ENCODE measurements at places on chromosomes 6 and 20.
A peak's percentile ranks its signal among the peaks of the same experiment; 100 is the strongest.

DNA sequence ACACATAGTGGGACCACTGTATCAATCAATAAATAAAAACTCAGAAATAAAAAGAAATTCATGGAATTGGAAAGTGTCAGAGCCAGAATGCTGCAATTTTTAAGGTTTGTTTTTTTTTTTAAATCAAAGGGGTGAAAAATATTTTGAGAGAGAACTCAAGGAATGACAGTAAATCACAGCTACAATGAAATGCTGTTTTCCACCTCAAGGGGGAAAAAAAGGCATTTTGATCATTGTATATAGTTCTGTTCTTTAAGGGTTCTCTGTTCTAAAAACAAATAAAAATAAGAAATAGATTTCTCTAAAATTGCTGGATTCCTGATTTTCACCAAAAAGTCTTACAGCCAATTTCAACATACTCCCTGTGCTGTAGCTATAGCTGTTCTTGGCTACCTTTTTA lies 24.5 kb downstream of the FAXC start:
- no peak for DNase-seq

DNA sequence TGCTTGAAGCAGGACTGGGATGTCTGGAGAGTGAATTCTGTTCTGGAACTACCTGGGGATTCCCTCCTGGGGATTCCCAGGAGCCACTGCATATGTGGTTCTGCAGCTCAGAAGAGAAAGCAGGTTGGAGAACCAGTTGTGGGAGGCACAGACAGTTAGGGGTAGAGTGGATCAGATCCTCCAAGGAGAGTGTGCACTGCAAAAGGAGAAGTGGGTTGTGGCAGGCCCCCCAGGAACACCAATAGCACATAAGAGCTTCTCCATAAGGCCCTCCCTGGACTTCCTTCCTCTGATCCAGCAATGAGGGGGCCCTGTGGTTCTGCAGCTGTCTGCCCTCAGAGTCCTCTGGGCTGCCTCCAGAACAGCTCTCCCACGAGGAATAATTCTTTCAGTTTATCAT lies 369.2 kb upstream of the CNR1 start:
- DNase-seq = no peak

DNA sequence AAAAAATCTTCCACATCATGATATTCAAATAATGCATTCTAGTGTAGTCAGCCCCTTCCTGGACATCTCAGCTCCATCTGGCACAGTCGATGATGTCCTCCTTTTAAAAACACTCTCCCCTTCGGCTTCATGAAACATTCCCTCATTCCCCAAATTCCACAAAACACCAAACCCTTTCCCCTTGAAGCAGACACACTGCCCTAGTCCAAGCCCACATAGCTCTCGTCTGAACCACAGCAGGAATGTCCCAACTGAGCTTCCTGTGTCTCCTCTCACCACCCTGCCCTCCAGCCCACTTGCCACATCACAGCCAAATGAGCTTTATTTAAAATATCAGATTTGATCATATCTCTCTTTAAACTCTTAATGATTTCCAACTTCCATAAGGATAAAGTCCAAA lies 106.4 kb upstream of the CARMIL1 start:
- DNase-seq = no peak

- DNase-seq = no peak
These were observed 27.0 kb downstream of the MCHR2 start for GRCh38 chr6:99967052-99967451.

GRCh38 chr20:699811-700338 lies 24.3 kb upstream of the SCRT2 start:
- DNase-seq = no peak

GRCh38 chr20:37202267-37202943 lies 23.1 kb upstream of the MROH8 start:
- DNase-seq = peak; percentile 98

- no peak for DNase-seq
These were observed 210.8 kb upstream of the EXOC2 start for GRCh38 chr6:903761-904160.

DNA sequence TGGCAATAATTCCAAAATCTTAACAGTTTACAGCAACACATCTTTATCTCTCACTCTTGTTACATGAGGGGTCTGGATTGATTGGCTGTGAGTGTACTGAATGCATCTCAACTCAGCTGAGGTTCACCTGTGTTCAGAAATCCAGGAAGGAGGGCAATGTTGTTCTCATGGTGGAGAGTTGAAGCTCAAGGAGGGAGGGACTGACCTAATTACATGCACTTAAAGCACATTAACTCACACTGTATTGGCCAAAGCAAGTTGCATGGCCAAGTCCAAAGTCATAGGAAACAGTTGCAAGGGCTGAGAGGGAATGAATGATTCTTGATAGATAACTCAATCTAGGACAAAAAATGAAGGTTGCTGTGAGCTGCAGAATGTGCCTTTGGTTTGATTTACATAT lies 102.2 kb downstream of the DOK5 start:
- no peak for DNase-seq

- no peak for DNase-seq
These were observed 43.0 kb downstream of the TFAP2B start for GRCh38 chr6:50861692-50862091.

GRCh38 chr6:143839196-143839595 lies 3.9 kb upstream of the LTV1 start:
- DNase-seq = no peak

- no peak for DNase-seq
These were observed 9.0 kb upstream of the EXOC2 start for GRCh38 chr6:701700-702479.

DNA sequence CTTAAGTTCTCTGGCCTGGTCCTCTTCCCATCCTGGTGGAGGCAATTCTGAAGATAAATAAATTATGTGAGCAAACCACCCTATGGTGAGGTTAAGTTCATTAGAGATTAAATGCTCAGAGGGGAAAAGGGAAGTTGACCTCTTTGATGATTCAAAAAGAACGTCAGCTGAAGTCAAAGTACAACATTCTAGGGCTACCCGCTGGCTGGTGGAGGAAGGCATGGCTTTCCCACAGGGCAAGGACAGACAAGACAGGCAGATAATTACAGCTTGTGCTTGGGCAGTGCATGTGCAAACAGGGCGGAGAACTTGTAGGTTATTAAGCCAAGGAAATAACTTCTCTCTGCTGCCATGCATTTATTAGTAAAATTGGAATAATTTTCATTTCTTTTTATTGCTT lies 91.0 kb upstream of the SLC24A3 start:
- DNase-seq = no peak

DNA sequence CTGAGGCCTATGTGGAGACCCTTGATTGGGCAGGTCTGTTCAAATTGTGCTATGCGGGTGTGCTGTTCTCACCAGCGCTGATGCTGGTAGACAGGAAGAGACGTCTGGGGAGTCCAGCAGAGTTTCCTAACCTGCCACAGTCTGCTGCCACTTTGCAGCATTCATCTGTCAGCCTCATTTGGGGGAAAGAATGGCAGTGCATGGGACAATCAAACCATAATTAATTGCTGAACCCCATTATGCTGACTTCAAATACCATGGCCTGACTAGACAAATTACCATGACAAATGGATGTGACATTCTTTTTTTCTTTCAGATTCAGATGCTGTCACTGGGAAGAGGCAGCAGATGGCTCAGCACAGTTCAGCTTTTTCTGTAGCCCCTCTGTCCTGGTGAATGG lies 171.4 kb upstream of the SYNDIG1 start:
- no peak for DNase-seq

DNA sequence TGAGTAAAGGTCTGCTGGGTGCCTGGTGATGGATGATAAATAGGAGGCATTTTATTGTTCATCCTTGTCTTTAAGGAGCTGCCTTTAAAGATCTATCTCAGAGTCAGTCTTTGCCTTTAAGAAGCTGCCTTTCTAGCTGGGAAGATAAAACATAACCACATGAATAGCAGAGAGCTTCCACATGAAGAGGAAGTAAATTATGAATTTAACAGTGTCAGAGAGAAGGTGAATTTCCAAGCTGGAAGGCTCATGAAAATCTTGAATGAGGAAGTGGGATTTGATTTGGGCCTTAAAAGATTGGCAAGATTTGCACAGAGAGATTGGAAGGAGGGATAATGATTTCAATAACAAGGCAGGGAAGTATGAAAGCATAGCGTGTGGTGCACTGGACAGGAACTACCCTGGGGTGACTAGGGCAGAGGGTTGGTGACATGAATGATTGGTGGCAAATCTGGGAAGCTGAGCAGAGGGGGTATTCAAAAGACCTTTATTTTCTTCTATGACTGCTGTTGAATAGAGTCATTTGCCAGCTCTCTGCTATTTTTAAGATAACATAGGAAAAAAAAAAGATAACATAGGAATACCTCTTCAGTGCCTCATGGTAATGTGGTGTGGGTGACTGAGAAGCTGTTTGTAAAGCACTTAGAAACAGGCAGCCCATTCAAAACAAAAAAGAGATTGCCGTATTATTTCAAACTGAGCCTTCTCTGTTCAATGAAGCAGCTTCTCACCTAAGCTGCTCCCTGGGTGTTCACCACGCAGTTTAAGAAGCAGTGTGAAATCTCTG lies 591.6 kb downstream of the PKHD1 start:
- no peak for DNase-seq

DNA sequence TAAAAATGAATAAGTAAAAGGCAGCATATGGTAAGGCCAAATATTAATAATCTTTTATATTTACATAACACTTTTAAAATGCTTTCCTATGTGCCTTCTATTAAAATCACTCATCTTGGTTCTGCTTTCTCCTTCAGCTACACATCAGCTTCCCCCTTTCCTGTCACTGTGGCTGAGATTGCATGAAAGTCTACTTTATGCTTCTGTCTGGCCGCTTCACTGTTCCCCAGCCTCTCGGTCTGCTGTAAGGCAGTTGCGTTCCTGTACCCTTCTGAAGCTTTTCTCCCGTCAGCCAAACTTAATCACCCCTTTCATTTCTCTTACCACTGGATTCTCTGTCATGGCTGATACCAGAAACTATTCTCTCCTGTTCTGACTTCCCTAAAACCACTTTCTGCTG lies 34.6 kb downstream of the SOX4 start:
- no peak for DNase-seq

- no peak for DNase-seq
These were observed 136.4 kb upstream of the KCNG1 start for GRCh38 chr20:51159303-51159702.

GRCh38 chr20:31839782-31840487 lies 5.5 kb downstream of the FOXS1 start:
- DNase-seq = no peak

All from SW 1271 (cell line).